Left kidney (tissue), 8 donors: ENCODE measurements at places on chromosomes 6 and 20. TPM values are rescaled to one million over a fixed set of nuclear protein-coding genes. Genes with fewer than 3 reads are reported as not detected.

- no peak for DNase-seq
Measured at GRCh38 chr20:5474646-5475550, 158.1 kb upstream of the PROKR2 start.

The B3GAT2 gene
- polyA plus RNA-seq: 1.7 TPM

GRCh38 chr6:23027281-23027680, 457.9 kb downstream of the HDGFL1 start:
- no peak for DNase-seq

The CYP24A1 gene
- polyA plus RNA-seq: 2.9 TPM

DNA sequence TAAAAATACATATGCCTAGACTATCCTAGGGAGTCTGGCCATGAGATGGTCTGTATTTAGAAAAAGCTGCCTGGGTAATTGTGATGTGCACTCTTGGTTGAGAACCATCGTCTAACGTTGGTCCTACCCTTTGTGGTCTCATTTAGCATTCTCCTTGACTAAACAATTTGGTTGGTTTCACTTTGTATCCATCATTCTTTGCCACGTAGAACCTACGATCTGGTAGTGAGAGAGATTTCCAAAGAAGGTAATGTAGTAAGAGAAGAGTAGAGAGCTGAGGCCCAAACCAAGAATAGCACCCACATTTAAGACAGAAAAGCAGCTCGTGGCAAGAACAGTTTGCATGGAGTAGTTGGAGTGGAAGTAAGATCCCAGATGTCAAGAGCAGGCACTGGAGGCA, 219.8 kb downstream of the TMEM200A start:
- no peak for DNase-seq

The TMEM14C gene
- polyA plus RNA-seq: 162 TPM

- DNase-seq: no peak
Measured at GRCh38 chr20:10076126-10077080, 41.6 kb downstream of the ANKEF1 start.

- no peak for DNase-seq
Measured at GRCh38 chr6:46935687-46936086, 13.9 kb upstream of the ADGRF5 start.

- DNase-seq: no peak
Measured at GRCh38 chr20:25076731-25077609, 5.0 kb downstream of the VSX1 start.

The CDH4 gene
- 7.3 TPM for polyA plus RNA-seq

- peak; percentile 63 for DNase-seq
Measured at GRCh38 chr6:96015518-96016333, at the start of gene FUT9. Gene FUT9, plus strand, starts transcription at chr6:96015974. Its CDS starts 187,182 bp downstream, at chr6:96203156.

The RNASET2 gene
- 55.2 TPM for polyA plus RNA-seq

DNA sequence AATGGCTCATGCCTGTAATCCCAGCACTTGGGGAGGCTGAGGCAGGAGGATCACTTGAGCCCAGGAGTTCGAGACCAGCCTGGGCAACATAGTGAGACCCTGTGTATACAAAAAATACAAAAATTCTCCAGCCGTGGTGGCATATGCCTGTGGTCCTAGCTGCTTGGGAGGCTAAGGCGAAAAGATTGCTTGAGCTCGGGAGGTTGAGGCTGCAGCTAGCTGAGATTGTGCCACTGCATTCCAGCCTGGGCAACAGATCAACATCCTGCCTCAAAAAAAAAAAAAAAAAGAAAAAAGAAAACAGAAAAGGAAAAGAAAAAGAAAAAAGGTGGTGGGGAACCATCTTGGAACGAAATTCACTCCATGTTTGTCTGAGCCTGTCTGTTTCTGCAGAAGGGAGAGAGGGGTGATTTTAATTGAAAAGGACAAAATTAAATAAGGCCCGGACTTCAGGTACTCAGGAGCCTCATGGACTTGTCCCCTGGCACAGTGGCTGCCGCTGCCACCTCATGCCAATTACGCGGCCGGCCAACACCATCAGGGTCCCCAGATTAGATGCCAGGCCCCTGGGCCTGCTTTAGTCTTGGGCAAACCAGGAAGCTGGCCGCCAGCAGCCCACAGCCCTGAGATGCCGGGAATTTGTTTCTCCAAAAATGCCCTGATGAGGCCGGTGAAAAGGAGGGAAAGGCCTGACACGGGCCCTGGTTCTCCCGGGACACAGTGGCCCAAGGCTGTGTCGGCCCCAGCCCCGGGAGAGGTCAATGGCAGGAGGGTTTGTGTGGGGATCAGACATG, 37.8 kb upstream of the STX16 start:
- DNase-seq: no peak

- DNase-seq: no peak
Measured at GRCh38 chr6:47437592-47437991, 40.0 kb upstream of the CD2AP start.

DNA sequence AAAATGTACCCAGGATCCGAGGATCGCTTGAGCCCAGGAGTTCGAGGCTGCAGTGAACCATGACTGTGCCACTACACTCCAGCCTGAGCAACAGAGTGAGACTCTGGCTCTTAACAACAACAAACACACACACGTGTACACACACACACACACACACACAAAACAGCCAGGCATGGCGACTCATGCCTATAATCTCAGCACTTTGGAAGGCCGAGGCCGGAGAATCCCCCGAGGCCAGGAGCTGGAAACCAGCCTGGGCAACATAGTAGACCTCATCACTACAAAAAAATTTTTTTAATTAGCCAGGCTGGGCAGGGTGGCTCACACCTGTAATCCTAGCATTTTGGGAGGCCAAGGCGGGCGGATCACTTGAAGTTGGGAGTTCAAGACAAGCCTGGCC, 23.3 kb upstream of the ARFGEF2 start:
- DNase-seq: no peak
